Activated T-cell treated with anti-CD3 and anti-CD28 coated beads, Interleukin-2, amount 50 U/mL, for 1 hour (primary cell): ENCODE measurements at places on chromosomes 16 and 17.
A peak's percentile ranks its signal among the peaks of the same experiment; 100 is the strongest.

DNA sequence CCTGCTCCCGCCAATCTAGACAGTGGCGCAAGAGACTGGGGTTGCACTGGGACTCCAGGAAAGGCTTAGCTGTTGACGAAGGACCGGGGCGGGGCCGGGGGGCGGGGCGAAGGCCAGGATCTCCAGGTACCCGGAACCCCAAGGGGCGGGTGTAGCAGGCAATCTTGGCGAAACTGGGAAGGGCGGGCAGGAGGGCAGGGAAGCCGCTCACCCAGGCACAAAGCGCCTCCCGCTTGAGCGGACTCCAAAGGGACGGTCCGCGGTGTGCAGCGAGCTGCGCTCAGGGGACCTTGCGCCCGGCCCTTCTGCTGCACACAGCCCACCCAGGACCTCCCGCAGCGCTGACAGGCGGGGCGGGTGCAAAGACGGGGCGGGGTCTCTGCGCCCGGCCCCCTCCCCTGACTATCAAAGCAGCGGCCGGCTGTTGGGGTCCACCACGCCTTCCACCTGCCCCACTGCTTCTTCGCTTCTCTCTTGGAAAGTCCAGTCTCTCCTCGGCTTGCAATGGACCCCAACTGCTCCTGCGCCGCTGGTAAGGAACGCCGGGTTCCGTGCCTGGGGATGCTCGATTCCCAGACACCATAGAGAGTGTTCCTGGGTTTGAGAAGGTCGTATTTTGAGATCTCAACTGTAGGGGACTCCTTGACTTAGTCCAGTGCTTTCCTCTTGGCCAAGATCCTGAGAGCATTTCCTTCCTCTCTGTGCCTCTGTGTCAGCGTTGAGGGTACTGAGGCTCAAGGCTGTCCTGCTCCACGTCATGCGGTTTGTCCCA is at the start of gene MT1F:
MT1F (plus strand) TSS at position 405 of the 772 bp plus-strand sequence; CDS start at position 505, 100 bp downstream.
- peak; percentile 78 for DNase-seq

DNA sequence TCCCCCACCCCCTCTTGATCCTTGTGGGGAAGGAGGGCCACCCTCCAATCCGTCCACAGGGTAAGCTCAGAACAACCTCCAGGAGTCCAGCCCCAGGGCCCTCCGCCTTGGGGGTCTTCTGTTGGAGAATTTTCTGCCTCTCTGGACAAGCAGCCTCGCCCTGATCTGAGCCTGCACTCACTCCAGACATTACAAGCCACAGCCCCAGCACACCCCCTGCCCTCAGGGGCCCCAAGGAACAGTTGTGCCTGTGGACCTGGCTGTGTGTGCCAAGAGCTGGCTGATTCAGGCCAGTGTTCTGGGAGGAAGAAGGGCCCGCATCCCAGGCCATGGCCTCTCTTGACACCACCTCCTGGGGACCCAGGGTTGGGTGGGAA is 477 bp upstream of the ARHGAP27 start:
- no peak for DNase-seq

GRCh38 chr17:64091571-64091970 is 38.4 kb downstream of the ERN1 start:
- no peak for DNase-seq

- DNase-seq, result no peak
These were observed 20.1 kb upstream of the CPHXL start for GRCh38 chr16:75746359-75746758.

DNA sequence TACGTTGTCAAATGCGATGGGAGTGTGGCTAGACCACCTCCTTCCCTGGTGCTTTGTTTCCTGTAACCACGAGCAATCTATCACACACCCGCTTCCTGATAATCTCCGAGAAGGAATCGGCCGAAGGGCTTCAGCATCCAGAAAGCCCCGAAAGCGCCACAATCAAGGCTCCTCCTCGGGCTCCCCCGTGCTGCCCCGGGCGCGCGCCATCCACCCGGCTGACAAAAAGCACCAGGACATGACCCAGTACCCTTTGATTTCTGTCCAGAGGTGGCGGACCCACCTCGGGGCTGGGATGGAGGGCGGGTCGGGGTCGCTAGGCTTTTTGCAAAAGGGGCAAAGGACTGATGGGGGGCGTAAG is 743 bp upstream of the ARMC7 start:
- peak; percentile 33 for DNase-seq

- no peak for DNase-seq
These were observed 83.3 kb upstream of the C16orf82 start for GRCh38 chr16:26983426-26983825.

DNA sequence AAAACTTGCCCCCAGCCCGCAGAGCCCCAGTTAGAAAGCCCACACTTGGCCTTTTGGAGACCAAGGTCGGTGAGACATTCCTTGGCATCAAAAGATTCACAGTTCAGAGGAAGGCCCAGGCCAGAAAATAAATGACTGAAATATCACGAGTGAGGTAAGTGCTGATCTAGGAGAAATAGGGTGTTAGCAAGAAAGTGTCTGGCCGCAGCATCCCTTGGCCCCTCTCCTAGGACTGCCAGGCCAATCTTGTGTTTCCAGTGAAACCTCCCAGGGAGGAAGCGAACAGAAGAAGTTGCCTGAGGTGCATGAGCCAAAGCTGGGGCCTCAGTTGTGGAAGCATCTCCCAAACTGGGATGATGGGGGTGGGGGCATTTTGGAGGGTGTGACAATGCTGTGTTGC is 22.5 kb upstream of the NSMCE1 start:
- DNase-seq, result no peak

GRCh38 chr17:12982224-12982623 is 35.6 kb downstream of the ELAC2 start:
- no peak for DNase-seq

- peak; percentile 83 for DNase-seq
These were observed 5.6 kb downstream of the RARA start for GRCh38 chr17:40314584-40314956.

GRCh38 chr16:30896261-30896888 is at the start of gene CTF1:
TSS of gene CTF1 (plus strand) at chr16:30896614. CDS start at chr16:30896644, 30 bp downstream.
- DNase-seq, result no peak

- no peak for DNase-seq
These were observed 251 bp upstream of the HSF5 start for GRCh38 chr17:58488428-58488890.

- DNase-seq, result no peak
These were observed 10.8 kb upstream of the RIPOR1 start for GRCh38 chr16:67517661-67518423.

- DNase-seq, result no peak
These were observed 260.5 kb upstream of the IRX3 start for GRCh38 chr16:54547052-54547451.

DNA sequence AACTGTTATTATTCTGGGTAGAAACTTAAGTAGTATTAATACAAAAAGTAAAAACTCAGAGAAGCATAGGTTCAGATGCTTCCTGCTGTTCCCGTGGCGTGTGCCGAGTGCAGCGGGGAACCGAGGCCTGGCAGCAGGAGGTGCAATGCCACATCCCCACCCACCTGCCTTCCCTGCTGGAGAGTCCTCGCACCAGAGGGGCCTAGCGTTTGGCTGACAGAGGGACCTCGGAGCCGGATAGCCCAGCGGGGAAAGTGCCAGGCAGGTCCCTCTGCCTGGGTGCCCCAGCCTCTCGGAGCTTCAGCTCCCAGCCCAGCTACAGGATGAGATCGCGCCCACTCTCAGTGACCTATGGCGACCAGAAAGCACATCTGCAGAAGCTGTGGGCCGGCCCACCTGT is 169.6 kb upstream of the GSE1 start:
- DNase-seq, result no peak

- no peak for DNase-seq
These were observed 666.7 kb upstream of the GOT2 start for GRCh38 chr16:59400830-59401229.

GRCh38 chr16:87490096-87490798 is 2.6 kb downstream of the ZCCHC14 start:
- DNase-seq, result peak; percentile 31

- peak; percentile 24 for DNase-seq
These were observed 28.0 kb upstream of the MAF start for GRCh38 chr16:79628501-79628975.

DNA sequence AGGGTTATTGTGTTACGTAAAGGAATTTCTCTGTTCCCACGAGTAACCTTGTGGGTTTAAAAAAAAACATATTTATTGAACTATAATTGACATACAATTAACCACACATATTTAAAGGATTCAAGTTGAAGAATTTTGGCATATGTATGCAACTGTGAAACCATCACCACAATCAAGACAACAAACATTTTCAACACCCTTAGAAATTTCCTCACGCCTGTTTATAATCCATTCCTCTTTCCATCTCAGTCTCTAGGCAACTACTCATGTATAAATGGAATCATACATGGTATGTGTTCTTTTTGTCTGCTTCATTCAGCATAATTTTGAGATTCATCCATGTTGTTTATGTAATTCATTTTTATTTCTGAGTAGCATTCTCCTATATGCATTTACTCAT is 104.0 kb downstream of the MRTFB start:
- DNase-seq, result no peak

- DNase-seq, result no peak
These were observed 4.9 kb upstream of the IL32 start for GRCh38 chr16:3060339-3061127.

- DNase-seq, result no peak
These were observed 145.4 kb downstream of the SOX9 start for GRCh38 chr17:72266112-72266775.

DNA sequence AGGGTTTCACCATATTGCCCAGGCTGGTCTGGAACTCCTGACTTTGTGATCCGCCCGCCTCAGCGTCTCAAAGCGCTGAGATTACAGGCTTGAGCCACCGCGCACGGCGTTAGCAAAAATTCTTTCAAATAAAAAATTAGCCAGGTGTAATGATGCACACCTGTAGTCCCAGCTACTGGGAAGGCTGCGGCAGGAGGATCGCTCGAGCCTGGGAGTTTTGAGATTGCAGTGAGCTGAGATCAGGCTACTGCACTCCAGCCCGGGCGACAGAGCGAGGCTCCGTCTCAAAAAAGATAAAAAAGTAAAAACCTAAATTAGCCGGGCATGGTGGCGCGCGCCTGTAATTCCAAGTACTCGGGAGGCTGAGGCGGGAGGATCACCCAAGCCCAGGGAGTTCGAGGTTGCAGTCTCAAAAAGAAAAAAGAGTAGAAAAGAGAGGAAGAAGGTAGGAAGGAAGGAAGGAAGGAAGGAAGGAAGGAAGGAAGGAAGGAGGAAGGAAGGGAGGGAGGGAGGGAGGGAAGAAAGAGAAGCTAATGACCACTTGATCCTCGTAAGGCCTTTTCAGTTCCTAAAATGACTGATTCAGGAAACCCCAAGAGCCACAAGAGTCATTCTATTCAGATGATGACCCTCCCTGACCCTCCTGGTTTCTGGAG is 59.2 kb downstream of the SRL start:
- no peak for DNase-seq

GRCh38 chr16:59905606-59906005 is 1171.5 kb upstream of the GOT2 start:
- DNase-seq, result no peak

DNA sequence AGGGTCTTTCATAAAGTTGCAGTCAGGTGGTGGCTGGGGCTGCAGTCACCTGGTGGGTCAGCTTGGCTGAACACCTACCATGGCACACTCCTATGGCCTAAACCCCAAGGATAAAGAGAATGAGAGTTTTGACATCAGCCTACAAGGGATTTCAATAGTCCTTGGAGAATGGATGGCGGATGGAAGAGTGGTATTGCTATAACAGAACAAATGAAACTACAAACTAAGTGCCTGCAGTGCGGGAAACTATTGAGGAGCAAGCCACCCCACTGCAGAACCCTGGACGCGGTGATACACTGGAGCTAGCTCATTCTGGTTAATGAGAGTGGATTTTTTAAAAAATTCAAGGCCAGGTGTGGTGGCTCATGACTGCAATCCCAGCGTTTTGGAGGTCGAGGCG is 3.0 kb upstream of the PRPSAP2 start:
- DNase-seq, result no peak

DNA sequence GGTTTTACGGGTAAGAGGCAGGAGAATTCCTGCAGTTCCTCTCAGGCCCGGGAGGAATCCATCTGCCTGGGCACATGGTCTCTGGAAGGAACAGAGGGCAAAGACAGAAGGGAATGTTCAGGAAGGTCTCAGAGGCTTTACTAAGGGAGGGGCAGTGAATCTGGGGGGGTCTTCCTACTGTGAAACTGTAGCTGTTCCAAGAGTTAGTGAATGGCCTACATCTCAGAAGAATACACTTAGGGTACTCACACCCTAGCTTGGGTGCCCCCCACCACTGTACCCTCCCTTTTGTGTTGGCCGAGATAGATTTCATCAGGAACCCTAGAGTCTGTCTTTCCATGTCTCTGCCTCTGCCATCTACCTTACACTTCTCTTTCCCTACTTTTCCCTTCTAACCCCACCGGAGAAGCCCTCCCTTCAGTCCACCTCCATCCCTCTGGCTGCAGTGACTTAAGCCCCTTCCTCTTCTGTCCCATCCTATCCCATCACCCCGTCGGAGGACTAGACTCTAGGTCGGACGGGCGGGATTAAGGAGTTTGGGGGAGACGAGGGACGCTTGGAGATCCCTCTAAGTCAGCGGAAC is 316 bp downstream of the DLG4 start:
- no peak for DNase-seq

DNA sequence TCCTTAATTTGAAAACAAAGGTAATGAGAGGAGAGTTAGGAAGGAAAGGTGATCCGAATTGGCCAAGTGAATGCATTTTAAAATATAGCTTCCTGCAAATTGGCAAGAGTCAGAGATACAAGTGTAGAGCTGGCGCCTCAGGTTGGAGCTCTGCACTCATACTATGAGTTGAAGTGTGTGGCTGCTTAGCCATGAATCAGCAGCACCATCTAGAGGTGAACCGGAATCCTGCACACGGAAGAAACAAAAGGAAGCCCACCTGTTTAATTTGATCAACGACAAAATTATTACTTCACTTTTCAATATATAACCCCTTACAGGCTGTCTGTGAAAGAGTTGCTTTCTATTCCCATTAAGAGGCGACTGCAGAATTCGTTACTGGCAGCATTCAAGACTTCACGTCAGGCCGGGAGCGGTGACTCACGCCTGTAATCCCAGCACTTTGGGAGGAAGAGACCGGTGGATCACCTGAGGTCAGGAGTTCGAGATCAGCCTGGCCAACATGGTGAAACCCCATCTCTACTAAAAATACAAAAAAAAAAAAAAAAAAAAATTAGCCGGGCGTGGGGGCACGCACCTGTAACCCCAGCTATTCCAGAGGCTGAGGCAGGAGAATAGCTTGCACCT is 1253.7 kb upstream of the CDH8 start:
- no peak for DNase-seq

DNA sequence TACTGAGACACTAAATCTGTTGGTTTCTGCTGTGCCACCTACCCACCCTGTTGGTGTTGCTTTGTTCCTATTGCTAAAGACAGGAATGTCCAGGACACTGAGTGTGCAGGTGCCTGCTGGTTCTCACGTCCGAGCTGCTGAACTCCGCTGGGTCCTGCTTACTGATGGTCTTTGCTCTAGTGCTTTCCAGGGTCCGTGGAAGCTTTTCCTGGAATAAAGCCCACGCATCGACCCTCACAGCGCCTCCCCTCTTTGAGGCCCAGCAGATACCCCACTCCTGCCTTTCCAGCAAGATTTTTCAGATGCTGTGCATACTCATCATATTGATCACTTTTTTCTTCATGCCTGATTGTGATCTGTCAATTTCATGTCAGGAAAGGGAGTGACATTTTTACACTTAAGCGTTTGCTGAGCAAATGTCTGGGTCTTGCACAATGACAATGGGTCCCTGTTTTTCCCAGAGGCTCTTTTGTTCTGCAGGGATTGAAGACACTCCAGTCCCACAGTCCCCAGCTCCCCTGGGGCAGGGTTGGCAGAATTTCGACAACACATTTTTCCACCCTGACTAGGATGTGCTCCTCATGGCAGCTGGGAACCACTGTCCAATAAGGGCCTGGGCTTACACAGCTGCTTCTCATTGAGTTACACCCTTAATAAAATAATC is 14.6 kb downstream of the STH start:
- no peak for DNase-seq
